Stimulated activated CD4-positive, alpha-beta T cell treated with anti-CD3 and anti-CD28 coated beads, Interleukin-2, amount 100 ng/mL, for 24 hours (primary cell): ENCODE measurements at places on chromosomes 3 and 15.

DNA sequence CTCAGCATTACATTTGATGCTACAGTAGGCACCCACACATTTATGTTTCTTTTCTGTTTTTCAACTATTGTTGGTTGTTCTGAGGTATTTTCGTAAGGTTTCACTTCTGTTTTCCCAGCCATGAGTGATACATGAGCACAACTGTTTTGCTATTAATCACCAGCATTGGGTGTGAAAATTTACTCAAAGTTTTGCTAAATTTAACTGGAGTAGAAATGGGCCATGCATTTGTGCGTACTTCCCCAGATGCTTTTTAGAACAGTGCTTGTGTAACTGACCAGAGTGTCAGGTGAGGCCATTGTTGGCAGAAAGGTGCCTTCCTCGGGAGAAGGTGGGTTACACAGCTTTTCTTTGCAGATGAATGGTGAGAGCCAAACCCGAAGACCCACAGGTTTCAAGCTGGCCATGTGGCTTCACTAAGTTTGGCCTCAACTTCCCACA lies 70.4 kb downstream of the ST6GAL1 start:
- no peak for DNase-seq

DNA sequence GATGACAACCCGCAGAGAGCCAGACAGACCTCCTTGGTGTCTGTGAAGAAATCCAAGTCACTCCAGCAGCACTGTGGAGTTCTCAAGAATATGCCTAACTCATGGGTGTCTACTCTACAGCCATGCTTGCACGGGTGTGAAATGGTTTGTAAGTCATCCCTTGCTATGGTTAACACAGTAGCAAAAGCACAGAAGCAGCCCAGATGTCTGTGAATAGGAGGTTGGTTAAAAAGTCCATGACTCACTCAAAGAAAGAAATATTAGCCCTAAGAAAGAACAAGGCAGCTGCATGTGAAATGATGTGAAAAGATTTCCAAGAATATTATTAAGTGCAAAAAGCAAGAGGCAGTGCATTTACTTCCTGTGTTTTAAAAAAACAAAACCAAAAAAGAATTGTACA lies 12.1 kb upstream of the LIMD1 start:
- DNase-seq, result no peak

- DNase-seq, result no peak
These were observed 29.8 kb downstream of the FBXL22 start for GRCh38 chr15:63626955-63627354.

GRCh38 chr3:73855813-73856212 lies 231.1 kb upstream of the PDZRN3 start:
- no peak for DNase-seq

GRCh38 chr3:188261011-188261410 lies 107.1 kb downstream of the LPP start:
- DNase-seq, result no peak

- DNase-seq, result no peak
These were observed 84.8 kb upstream of the WNT5A start for GRCh38 chr3:55571913-55572312.

- peak; percentile 73 for DNase-seq
These were observed 925 bp upstream of the PSTPIP1 start for GRCh38 chr15:76994001-76994400.

- no peak for DNase-seq
These were observed 109.3 kb downstream of the ZIC1 start for GRCh38 chr3:147518465-147518864.

- no peak for DNase-seq
These were observed 718.6 kb upstream of the NECTIN3 start for GRCh38 chr3:110352841-110353604.

DNA sequence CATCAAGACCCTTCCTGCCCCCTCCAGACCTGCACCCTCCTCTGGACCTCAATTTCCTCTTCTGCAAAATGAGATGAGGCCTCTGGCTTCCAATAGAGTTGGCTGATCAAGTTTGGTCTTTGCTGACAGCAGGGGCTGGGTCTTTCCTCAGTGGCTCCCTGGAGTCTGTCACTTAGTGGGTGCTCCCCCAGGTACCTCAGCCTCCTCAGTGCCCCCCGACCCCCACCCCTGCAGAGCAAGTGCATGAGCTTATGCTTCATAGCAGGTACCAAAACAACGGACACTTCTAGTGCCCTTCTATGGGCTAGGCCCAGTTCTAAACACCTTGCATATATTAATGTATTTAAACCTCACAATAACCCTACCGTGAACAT lies 6.9 kb upstream of the PLXND1 start:
- DNase-seq, result no peak

GRCh38 chr15:29266052-29266582 lies 3.5 kb downstream of the NSMCE3 start:
- DNase-seq, result no peak

- no peak for DNase-seq
These were observed 161.4 kb downstream of the GMNC start for GRCh38 chr3:190701096-190701532.

DNA sequence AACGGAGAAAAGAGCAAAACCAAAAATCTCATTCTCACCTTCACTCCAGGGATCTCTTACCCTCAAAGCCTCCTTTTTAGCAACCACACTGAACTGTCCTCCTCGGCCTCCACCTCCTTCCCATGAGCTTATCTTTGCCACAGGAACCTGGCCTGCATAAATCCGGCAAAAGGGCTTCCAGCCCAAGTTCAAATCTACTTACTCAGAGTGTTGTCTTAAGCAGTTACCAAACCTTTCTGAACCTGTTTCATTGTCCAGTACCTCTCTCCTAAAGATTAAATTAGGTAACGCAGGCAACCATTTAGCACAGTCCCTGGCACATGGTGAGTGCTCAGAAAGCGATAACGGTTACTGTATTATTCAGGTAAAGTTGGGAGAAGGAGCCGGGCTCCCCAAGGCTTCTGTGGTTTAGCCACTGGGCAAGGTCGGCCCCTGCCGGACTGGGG lies 777 bp downstream of the CIB1 start:
- no peak for DNase-seq

GRCh38 chr3:187713504-187713903 lies 11.1 kb upstream of the RTP2 start:
- DNase-seq, result no peak

DNA sequence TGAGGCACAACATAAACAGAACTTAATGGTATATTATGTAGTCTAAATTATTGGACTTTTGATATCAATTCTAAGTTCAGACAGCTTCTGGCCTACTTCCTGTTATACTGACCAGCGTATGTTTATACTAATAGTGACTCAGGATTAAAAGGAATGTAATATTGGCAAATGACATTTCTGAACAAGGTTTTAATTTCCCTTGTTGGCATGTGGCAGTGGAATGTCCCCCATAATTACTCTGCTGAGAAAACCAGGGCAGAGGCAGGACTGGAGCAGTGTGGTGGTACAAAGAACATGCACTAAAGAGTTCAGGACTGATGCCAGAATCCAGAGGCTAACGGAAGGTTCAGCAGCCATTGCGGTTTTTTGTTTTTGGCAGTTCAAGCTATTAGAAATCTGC lies 184.0 kb downstream of the KCNAB1 start:
- DNase-seq, result no peak

DNA sequence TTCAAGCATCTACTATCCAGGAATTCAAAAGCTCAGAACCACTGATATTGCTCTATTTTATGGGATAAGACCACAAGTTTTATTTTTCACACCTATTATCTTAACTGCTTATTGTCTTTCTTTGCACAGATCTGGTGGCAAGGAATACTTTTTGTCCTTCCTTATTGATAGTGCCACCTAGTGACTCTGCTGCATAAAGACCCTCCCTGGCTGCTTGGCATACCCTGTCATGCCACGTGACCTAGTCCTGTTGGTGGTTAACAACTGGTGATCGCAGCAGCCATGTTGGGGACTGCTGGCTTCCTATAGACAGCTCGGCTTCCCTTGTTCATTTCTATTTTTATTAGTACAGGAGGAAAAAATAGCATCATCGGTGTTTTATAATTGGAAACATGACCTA lies 236.3 kb downstream of the MEX3B start:
- DNase-seq, result peak; percentile 2

GRCh38 chr15:71191296-71191695 lies 76.0 kb downstream of the THSD4 start:
- DNase-seq, result no peak

- DNase-seq, result no peak
These were observed 8.5 kb downstream of the MBNL1 start for GRCh38 chr3:152277198-152277597.

- DNase-seq, result no peak
These were observed 138.0 kb upstream of the MEF2A start for GRCh38 chr15:99427668-99428361.

DNA sequence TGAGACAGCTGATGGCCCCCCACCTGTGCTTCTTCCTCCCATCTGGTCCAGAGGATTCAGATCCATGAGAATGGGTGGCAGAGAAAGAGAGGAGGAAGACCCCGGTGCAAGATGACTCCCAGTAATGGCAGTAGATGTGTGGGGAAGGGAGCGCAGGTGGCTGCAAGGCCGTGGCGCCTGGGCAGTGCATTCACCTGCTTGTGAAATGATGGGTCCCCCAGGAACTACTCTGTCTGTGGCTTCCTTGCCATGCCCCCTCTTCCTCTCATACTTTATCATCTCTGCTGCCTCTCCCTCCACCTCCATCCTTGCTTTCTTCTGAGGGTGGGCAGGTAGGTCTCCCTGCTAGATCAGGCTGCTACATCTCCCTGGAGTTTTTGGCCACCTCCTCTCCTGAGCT lies 23.3 kb downstream of the ZNF710 start:
- no peak for DNase-seq

- DNase-seq, result peak; percentile 32
These were observed 225.8 kb upstream of the DPPA4 start for GRCh38 chr3:109563149-109563548.

- no peak for DNase-seq
These were observed 17.8 kb downstream of the CDV3 start for GRCh38 chr3:133591271-133591742.

DNA sequence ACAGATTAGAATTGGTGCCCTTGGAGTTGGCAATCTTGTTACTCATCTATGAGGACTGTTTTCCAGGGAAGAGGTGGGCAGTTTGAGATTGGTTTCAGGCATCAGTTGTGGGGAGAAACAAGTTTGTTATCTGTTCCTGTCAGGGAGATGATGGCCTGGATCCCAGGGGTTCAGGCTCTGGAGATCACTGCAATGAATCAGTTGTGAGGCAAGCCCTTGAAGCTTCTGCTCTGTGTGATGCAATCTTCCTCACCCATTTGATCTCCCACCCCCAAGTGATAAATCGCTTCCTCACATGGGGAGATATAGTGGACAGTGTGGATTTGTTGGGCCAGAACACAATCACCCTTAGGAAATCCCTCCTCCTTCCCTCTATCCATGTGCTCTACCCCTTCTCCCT lies 276.6 kb upstream of the LRTM1 start:
- no peak for DNase-seq

DNA sequence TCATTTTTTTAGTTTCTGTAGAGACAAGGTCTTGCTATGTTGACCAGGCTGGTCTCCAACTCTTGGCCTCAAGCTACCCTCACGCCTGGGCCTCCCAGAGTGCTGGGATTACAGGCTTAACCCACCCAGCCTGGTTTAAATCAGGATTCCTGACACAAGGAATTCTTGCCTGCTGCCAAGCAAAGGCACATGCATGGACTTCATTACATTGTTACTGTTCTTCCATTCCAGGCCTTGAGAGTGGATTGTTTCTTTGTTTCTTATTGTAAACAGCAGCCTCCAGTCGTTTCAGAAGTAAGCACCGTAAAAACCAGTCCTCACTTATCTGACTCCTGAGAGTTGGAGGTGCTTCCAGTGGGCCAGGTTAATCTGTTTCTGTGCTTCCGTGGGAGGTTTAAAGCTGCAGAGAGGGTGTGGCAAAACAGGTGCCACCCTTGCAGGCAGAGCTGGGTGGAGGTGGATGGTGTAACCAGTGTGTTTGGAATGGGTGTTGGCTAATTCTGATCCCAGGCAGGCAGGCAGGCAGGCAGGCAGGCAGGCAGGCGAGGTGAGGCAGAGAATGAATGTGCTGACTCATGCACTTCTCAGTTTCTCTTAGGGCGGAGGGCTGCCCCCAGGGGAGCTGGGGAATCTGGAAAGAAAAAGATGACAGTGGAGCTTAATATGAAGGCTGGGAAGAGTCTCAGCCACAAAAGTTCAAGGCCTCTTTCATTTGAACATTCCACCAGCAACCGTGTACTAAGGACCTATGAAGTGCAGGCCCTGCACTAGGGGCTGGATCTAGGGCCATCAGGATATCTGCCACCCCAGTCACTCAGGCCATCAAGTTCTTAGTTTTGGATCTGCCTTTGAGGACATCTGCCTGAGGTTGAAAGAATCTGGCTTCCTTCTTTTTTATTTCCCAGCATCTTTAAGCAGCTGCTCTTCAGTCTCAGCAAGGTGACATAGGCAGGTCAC lies 37.0 kb upstream of the CDCP1 start:
- peak; percentile 6 for DNase-seq

- DNase-seq, result peak; percentile 62
These were observed 7.1 kb downstream of the CELSR3 start for GRCh38 chr3:48655606-48656005.

- no peak for DNase-seq
These were observed 213.8 kb upstream of the STAC start for GRCh38 chr3:36166477-36166876.

- no peak for DNase-seq
These were observed 37.0 kb upstream of the SNRPA1 start for GRCh38 chr15:101332061-101332467.

DNA sequence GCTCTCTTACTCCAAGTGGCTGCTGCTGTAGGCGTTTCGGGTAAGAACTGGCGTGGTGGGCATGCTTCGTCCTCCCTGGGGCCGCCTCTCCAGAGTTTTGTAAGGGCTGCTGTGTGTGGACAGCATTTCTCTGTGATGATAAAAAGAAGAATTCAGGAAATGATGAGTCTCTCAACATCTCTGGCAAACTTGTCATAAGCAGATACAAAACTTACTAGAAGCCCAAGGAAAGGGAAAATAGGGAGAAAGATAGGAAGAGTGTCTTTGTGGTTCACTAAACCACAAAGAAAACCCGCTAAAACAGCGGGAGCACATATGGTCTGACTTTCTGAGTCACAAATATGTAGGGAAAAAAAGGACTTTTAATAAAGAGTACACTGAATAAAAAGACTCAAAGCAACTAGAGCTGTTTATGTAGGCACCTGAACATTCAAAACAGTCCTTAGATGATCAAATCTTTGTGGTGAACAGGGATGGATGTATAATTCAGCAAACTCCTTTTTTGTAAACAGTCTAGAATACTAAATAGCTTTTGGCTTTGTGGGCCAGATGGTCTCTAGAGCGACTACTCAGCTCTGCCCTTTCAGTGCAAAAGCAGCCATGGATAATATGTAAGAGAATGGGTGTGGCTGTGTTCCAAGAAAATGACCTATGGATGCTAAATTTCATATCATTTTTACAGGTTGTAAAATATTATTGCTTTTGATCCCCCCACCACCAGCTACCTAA lies 60.4 kb upstream of the LMOD3 start:
- no peak for DNase-seq

DNA sequence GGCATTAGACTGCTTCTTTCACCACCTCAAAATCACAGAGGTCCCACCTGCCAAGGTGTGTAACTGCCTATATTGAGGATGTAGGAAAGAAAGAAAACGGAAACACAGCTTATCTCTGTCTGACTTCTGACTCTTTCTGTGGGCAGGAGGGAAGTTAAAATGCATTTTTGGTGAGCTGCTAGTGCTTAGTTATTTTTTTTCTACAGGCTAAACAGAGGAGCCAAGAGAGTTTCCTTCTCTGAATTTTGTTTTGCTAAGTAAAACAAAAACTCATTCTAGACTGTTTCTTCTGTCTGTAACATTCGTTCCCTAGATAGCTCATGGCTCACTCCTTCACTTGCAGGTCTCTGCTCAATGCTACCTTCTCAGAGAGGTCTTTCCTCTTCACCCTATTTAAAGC lies 18.8 kb upstream of the AMOTL2 start:
- DNase-seq, result no peak

GRCh38 chr3:73665286-73665685 lies 40.5 kb upstream of the PDZRN3 start:
- no peak for DNase-seq
